ENCODE measurements at places on chromosomes 1 and 21.

- no peak for DNase-seq
Measured at GRCh38 chr1:58942759-58943191, 158.9 kb upstream of the JUN start.

- DNase-seq: no peak
Measured at GRCh38 chr1:52460694-52461093, 56.3 kb downstream of the PRPF38A start.

DNA sequence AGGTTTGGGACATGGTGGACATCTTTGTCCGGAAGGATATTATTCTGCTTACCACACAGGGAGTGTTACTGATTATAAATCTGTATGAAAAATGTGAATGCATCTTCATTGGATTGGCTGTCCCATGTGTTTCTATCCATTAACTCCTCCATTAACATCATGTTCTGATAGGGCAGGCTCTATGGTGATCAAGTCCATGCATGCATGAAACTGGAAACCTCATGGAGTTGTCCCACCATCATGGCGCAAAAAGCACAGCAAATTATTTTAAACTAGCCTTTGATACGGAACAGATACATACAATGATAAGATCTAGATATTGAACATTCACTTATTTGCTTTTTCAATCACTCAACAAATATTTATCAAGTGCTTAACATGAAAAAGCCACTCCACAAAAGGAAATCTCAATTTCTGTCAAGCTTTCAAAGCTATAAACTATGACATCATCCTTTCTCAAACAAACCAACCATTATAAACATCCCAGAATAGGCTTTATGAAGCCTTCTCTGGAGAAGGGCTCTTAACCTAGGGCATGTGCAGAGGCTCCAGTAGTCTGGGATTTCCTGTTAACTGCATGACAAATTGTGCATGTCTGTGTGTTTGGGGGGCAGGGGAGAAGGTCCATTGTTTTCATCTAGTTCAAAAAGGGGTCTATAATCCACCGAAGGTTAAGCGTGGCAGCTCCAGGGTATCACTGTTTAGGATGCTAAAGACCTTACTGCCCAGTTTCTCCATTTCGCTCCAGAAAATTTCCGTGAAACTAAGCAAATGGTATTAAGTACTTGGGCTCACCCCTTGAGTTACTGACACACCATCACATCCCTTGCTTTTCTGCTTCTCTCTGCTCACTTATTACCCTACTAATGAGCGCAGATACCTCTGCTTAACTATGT is 46.1 kb downstream of the ADAMTS1 start:
- no peak for DNase-seq

DNA sequence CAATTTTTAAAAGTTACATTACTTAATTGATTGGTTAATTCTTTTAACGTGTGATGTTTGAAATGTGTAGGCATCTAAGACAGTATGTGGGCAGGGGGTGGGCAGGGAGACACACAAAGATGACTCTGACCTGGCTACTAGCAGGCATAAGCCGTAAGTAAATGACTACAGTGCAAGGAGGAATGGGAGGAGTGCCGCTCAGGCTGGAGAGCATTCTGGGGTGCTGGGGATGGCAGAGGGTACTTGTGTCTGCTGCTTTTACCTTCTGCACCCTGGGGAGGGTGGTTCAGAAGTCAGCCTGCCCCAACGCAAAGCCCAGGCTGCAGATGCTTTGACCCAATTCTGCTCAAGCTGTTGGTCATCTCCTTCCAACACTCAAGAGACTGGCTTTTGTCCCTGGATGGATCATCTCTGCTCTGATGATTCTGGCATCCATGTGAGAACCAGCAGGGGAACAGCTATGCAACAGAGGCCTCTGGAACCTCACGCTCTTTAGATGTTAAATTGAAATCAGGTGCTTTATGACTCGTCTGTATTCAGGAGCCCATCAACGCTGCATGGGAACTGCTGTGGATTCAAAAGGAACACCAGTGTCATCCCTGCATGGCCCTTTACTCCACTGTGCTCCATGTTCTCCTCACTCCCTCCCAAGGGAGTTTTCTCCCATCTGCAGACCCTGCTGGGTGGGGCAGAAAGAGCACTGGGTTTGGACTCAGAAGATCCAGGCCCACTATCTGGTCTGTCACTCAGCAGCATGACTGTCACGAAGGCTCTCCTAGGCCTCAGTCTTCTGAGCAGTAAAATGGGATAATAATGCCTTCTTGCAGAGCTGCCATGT is 78.8 kb downstream of the FAM78B start:
- DNase-seq: no peak

GRCh38 chr1:167984886-167985489 is 48.1 kb upstream of the MPC2 start:
- no peak for DNase-seq

DNA sequence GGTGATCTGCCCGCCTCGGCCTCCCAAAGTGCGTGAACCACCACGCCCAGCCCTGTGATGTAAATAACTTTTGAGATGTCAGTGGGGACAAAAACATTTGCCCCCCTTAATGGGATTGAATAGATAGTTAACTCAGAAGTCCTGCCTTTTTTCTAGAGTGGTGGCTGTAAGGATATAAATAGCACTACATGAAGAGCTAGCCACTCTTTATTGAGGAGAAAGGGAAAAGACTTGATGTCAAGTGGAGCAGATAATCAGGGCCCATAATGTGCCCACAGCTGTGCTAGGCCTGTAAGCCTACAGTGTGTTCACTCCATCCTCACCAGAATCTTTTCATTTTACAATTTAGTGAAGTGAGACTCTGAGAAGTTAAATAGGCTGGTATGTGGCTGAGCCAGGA is 3.6 kb downstream of the GIPC2 start:
- no peak for DNase-seq

- DNase-seq: no peak
Measured at GRCh38 chr1:187877220-187877619, 1048.5 kb downstream of the PLA2G4A start.

DNA sequence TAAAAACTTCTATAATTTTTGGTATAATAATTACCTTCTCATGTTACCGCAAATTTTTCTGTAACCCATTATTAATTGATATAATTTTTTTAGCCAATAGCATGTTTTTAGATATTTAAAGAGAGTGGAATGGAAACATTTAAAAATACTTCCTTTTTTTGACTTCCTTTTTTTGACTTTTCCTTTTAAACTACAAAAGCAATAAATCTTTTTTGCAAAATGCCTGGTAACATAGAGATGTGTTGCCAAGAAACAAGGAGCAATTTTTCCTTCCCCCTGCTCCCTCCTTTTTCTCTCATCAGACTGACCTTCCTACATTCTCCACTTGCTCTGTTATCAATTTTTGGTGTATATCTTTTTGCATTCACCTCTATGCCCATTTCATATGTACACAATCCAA is 666.2 kb downstream of the ADGRL2 start:
- no peak for DNase-seq

DNA sequence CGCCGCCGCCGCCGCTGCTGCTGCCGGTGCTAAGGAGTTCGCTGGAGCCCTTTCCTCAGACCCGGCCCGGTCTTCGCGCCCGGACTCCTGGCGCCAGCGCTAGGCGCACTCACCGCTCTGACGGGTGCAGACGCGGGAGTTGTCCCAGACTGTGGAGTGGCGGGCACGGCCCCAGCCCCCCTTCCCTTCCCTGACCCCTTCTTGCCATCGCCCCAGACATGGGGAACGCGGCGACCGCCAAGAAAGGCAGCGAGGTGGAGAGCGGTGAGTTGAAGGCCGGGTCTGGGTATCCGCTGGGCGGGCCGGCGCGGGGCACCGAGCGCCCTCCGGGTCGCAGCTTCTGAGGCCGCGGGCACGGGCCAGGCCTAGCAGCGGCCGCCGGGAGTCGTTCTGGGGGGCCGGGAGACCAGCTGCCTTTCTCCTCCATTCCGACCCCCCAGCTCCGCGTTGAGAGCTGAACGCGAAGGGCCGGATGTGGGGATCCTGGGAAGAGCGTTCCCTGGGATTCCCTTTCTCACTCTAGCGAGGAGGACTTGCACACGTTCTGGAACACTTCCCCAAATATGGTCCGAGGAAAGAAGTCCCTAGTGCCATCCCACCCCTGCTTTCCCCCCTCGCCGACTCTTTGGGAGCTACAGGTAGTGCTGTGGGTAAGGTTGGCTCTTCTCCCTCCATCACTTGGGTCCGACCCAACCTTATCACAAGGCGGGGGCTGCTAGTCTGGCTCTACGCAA is 65.8 kb upstream of the PRKACB start:
- no peak for DNase-seq

DNA sequence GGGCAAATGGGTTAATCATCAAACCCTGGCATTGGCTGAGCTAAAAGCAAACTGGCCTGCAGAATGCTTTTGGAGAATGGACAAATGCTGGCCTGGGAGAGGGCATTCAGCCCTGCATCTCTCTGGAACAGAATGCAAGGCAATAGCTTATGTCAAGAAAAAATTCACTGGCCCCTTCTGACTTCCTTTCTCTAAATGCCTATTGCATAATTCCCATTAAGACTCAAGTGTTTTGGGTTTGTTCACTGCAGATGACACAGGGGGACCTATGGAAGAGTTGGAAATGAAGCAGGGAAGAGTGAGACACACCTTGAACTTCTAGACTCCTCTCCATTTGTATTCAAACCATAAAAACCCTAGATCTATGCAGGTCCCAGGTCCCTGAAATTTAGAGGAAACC is 15.9 kb downstream of the PEA15 start:
- no peak for DNase-seq

DNA sequence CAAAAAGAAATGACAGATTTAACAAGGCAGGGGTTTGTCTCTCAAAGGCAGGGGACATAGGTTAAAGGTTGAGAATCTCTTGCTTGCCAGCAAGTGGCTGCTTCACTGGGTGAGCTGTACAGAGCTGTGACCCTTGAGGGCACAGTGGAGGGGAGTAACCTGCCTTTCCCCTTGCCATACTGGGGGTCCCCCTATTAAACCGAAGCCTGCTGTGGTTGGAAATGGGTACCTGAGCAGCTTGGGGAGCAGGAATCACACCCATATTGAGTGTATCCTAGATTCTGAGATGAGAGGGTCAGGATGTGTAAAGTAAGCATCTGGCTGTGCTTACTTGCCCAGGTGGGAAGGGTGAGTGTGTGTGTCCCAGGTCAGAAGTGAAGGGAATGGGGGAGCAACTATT is 31.8 kb downstream of the WNT4 start:
- DNase-seq: no peak

DNA sequence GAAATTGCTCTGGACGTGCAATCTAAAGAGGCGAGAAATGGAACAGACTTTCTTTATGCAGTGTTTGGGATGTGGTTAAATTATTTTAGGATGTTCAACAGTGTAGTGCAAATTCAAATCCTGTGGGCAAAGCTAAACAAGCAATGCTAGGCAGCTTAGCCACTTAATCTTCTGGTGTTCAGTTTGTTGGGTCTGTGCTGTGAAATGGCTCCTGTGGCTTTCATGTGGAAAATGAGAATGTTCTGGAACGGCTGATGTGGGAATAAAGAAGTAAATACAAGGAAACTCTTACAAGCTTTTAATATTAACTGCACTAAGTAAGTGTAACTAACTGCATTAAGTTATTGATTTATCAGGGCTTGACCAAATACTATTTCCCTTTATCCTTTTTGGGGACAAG is 766.6 kb downstream of the ADGRL2 start:
- no peak for DNase-seq

GRCh38 chr1:99181892-99182291 is 82.4 kb upstream of the PLPPR4 start:
- DNase-seq: no peak

DNA sequence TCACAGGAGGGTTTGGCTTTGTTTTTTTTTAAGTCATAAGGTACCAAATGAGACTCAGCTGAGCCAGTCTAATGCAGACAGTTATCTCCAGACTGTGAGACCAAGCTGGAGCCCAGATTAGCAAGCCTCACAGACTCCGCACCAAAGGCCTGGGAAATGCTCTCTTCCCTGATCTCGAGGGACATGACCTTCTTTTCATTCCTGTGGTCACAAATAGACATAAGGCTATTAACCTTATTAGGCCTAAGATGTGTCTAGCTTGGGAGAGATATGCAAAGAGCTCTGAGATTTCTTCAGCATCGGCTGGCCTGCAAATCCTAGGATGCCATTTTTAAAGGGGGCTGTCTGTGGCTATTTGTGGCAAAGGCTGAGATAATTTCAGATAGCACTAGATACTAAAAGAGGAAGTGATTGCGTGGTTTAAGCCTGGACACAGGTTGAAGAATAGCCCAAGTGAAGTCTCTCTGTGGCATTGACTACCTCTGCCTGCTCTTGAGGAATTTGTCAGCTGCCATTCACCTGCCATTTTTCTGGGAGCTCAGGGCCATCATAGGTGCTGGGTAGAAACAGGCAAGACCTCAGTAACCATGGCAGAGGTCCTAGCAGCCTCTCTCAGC is 301.3 kb downstream of the SIPA1L2 start:
- DNase-seq: no peak

- no peak for DNase-seq
Measured at GRCh38 chr21:46486481-46487126, 27.9 kb downstream of the DIP2A start.
